ENCODE measurements at places on chromosomes 1 and 21.
A peak's percentile ranks its signal among the peaks of the same experiment; 100 is the strongest.

DNA sequence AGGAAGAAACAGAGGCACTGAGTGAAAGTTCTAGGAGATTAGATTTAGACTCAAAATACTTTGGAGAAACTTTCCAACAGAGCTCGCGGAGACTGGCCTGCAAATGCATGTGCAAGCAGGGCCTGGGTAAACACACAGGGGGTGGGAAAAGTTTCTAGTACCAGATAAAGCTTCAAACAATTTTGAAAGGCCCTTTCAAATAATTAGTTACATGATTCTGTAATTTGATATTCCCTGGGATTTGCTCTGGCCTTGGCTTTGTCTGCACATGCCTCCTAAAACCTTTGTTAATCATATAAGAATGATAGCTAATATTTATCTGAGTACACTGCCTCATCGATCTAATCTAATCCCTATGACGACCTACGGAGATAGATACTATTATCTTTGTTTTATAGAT is 31.3 kb downstream of the VTCN1 start:
- no peak for DNase-seq

DNA sequence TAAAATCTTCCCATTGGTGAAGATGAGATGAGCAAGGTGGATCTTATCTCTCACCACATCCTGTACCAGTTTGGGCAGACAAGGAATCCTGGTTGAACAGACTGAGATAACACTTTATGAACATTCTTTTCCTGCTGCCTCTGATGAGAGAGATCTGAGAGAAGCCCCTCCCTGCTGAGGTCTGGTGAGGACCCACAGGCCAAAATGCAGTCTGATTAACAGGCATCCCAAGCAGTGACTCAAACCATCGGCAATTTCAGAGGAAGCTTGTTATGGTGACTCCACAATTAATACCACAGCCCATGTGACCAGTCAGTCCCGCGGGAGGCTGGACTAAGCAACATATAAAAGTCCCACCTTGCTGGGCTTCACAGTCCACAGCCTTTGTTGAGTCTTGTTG is at the start of gene PRR9:
TSS of gene PRR9 (plus strand) at position 373 of the 400 bp plus-strand sequence. CDS start 561 bp downstream, outside the sequence.
- peak; percentile 5 for DNase-seq

DNA sequence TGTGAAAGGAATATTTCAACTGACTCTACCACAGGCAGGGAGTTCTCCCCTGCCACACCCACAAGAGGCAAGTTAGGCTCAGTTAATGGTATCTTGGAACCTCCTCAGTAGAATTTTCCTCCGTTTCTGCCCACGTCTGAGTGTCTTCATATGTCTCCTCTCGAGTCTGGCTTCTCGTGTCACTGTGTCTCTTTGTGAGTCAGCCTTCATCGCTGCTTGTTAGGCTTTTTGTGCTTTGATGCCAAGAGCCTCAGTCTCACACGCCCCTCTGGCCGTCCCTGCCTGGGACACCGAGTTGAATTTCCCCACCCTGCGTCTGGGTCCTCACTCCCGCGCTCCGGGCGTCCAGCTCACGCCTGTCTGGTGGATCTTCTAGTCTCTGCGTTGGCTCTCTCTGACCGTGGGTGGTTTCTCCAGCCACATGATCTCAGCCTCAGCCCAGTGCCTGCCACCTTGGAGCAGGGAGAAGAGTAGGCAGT is 125.7 kb upstream of the GADD45A start:
- DNase-seq, result peak; percentile 78

DNA sequence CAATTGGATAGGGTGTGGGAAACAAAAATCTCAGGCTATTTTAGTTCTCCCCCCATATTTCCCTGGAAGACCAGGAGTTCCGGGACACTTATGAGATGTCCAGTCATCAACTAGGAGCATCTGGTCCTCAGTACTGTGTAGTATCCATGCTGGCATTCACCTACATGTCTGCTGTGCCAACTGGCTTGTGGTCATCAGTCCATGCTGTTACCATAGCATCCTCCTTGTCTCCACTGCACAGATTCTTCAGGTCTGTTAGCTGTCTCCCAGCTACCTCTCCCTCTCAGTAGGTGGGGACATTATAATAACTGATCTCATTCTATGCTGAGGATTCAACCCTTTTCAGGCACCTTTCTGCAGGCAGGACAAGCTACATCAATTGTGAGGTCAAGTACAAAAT is 302.9 kb downstream of the BARHL2 start:
- DNase-seq, result no peak

DNA sequence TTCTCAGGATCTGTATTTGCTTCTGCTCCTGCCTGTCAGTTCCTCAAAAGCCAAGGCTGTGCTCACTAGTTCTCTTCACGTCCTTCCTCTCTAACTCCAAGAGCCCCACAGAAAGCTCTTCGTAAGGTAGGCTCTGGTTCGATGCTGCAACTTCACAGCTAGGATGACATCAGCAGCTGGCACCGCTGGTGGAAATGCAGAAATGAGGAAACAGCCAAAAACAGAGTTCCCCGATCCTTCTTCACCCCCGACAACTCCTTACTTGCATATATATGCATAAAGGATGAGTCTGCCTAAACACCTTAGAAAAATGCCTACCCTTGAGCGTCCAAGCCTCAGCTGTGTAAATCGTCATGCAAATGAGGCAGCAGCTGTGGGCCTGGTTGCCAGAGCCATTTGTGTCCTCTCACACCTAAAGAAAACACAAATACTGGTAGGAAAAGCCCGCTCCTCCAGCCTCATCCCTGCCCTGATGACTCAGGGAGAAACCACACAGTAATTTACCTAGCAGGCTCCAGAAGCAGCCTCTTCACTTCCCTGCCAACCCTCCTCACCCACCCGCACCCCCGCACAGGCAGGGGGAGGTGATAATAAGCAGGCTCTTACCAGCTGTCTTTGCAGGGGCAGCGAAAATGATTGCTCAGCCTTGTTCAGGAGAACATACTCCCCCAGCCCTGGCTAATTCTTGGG is 28.2 kb downstream of the BATF3 start:
- peak; percentile 94 for DNase-seq

DNA sequence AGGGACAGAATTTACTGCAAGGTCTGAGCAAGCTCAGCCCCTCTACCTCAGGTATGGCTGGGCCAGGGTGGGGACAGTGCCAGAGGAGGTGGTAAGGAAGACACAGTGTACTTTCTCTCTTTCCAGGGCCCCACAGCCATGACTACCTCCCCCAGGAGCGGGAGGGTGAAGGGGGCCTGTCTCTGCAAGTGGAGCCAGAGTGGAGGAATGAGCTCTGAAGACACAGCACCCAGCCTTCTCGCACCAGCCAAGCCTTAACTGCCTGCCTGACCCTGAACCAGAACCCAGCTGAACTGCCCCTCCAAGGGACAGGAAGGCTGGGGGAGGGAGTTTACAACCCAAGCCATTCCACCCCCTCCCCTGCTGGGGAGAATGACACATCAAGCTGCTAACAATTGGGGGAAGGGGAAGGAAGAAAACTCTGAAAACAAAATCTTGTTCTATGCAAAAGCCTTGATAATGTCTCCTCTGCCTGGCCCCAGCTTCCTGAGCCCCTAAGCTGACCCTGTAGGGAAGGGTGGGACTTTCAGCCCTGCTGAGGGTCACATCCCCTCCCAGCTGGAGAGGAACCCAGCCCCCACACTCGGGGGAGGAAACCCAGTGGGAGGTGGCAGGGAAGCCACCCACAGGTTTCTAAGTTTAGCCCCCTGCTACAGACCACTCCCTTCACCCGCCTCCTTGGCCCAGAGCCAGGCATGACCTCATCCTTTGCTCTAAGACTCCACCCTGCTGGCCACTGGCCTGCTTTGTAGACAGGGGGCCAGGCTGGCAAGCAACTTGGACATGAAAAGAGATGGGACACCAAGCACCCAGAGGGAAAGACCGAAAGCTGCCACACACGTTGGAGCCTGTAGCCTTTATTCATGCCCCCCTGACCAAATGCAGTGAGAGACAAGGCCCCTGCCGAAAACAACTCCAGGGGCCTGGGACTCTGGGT is 6.4 kb downstream of the RHOC start:
- peak; percentile 97 for DNase-seq

GRCh38 chr1:61496501-61496900 is 228.4 kb downstream of the TM2D1 start:
- peak; percentile 89 for DNase-seq

GRCh38 chr1:6450005-6450450 is 15.9 kb downstream of the TNFRSF25 start:
- DNase-seq, result no peak

DNA sequence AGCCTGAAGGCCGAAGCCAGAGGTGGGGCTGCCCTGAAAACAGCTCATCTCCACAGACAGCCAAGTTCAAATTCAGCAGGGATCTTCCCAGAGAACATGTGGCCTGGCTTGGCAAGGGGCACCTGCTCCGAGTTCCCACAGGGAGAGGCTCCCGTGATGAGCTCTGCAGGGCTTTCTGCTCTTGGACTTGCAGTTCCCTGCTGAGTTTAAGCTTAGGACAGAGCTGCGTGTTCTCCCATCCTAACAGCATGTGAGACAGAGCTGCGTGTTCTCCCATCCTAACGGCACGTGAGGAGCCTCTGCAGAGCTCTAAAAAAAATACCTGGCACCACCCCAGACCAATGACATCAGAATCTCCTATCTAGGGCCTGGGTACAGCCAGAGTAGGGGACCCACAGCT is 113.0 kb upstream of the VAMP3 start:
- DNase-seq, result no peak

DNA sequence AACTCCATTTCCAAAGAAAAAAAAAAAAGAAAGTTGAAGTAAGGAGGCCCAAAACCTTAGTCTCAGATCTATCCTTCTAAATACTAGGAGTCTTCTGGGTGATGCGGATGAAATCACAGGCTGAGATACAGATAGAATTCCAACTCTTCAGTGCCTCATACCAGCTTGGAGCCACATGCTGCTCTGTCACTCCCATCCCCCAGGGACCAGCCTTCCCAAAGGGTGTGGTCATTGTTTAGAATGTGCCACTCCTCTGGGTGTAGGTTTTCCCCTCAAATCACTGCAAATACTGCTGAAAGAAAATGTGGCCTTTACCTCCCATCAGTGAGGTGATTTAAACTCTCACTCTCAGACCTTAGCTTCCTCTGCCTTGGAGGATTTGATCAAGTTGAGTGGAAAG is 112.9 kb downstream of the CDC7 start:
- DNase-seq, result no peak

DNA sequence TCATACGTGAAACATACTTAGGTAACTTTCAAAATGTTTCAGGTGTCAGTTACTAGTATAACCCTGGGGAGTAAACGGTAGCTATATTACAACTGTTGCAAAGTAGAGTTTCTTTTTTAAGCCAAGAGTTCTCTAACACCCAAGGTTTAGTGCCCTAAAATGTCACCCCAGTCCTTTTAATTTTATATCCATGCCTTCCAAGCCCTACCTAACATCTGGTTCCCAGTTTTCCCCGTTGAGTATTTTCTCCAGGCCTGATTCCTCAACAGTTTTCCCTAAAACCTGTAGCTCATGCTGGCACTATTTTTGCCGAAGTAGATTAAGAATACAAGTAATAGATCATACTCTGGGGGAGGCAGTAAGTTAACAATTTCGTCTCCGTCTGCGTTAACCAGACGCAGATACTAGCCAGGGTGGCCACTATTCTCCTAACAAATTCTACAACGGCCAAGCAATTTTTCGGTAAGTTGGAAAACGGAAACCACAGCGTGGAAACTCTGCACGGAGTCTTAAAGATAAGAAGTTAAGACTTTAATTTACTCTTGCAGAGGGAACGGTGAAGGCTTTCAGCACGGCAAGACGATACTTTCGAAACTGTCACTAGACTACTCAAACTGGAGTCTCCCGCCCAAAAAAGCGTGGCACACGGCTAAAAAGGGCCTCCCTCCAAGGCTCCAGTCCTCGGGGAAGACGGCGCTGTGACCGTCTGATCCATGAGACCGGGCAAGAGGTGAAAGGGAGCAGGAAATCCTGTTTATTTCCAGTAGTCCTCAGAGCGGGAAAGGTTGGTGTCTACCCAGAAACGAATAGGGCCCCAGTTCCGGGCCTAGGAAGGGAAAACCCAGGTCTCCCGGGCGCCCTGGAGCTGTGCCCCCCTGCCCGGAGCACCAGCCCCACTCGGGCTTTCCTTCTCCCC is 945 bp downstream of the SRSF4 start:
- no peak for DNase-seq

DNA sequence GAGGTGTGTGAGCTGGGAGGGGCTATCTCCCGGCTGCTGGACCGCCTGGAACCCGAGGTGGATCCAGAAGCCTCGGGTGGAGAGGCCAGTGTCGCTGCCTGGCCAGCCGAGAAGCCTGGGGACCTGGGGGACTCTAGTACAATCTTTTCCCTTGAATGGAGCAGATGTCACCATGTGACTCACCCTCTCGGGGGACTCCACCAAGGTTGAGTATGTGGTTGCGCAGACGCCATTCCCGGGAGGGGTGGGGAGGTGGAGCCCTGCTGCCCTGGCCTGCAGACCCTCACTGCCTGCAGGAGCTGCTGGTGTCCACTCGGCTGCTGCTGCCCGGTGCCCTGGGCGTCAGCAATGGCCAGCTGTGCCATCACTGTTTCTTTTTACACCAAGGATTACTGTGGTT is 40.3 kb downstream of the TP73 start:
- DNase-seq, result no peak

- DNase-seq, result no peak
Observed at GRCh38 chr1:171280599-171280998, 32.3 kb downstream of the FMO1 start.

Data from M059J (cell line).